NCI-H69 (cell line): ENCODE measurements at places on chromosomes 2 and 18.

DNA sequence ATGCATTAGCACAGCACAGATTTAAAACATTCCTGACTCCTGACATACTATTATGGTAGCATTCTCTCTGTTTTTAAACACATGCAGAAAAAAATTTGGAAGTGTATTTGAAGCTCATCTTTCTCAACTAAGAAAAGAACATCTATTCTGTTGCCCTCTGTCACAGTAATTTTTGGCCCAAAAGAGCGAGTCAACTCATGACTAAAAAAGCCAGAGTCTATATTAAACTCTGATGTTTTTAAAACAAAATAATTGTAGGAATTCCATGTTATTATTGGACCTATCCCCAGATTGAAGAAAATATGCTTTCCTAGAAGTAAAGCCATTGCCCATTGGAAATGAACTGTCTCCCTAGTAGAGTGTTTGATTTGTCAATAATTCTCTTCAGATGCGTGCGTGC is 96.7 kb downstream of the CRIM1 start:
- no peak for DNase-seq

GRCh38 chr2:82837588-82838304 is 1621.3 kb downstream of the SUCLG1 start:
- no peak for DNase-seq

GRCh38 chr18:43665105-43665788 is 388.0 kb upstream of the SYT4 start:
- DNase-seq = peak; percentile 20

- DNase-seq = peak; percentile 93
These were observed at the start of gene RNF125 for GRCh38 chr18:32018331-32019250. Gene RNF125, plus strand, starts transcription at chr18:32018825. Its CDS starts 39 bp downstream, at chr18:32018864.

DNA sequence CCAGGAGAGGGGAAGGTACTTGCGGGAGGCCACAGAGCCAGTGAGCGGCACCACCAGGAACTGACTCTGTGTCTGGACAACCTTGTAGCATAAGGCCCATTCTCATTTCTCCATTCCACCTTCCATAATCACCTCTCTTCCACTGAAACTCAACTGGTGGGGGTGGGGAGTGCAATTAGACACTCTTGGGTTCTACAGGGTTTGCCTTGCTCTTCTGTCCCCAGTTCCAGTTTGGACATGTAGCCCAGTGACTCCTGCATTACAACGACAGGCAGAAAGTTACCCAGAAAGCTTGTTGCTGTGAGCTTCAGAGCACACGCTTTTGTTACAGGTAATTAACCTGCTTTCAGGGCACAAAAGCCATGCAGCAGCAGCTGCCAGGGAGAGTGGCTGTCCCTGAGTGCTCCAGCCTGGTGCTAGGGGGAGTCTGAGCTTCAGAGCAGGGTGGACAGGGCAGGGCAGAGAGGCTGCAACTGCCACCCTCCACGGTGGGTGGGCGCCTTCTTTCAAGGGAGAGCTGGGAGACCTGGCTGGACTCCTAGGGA is 65.2 kb downstream of the COPS8 start:
- DNase-seq = peak; percentile 73

DNA sequence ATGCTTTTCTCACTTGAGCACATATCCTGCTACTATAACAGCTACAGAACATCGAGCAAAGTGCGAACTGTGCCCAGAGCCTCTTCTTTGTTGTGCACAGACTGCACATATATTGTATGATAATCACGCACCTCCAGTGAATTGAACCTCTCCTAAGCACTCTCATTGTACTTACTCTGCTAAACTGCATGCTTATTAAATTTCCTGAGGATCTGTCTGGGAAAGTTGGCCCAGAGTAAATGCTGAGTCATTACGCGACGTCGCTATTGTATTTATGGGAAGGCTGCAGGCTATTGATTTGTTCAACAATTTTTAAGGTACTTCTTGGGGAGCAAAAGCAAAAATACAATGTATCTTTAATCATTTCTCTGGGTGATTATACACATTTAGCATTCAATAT is 399.6 kb upstream of the DSEL start:
- peak; percentile 24 for DNase-seq

DNA sequence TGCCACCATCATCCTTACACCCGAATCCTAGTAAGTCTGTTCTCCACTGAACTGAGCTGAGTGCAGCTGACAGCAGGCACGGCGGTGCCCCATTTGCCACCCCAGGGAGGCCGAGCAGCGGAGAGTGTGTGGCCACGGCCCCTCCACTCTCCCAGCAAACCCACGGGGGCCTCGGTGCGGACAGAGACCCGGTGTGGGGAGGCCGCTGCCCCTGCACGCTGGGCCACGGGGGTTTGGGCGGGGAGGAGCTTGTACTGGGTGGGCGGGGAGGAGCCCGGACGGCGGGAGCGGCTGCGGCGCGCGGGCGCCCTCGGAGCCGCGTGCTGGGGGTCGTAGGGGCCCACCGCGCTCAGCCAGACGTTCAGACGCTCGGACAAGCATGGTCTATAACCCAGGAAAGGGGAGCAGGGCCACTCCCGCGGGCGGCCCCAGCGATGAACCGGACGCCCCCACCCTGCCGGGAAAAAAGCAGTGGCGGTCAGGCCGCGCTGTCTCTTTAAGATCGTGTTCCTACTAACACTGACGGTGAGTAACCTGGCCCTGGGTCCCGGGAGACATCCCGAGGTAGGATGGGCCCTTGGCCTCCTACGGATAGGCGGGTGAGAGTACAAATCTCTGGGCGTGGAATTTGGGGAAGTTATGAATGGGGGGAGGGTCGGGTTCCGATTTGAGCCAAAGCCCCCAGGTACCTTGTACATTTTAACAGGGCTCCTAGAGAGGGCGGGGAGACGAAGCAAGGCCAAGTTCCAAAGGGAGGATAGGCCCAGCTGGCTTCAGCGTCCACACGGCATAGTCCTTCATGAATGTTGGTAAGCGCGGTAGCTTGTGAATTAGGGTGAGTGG is at the start of gene ITPRIPL1:
Gene ITPRIPL1, plus strand, starts transcription at position 277 of the 843 bp plus-strand sequence. Its CDS starts 523 bp downstream, at position 800.
- DNase-seq = peak; percentile 61

GRCh38 chr2:218284106-218284811 is 8.0 kb downstream of the TMBIM1 start:
- DNase-seq = no peak

- DNase-seq = no peak
These were observed 594 bp downstream of the RAD51AP2 start for GRCh38 chr2:17517481-17518211.

DNA sequence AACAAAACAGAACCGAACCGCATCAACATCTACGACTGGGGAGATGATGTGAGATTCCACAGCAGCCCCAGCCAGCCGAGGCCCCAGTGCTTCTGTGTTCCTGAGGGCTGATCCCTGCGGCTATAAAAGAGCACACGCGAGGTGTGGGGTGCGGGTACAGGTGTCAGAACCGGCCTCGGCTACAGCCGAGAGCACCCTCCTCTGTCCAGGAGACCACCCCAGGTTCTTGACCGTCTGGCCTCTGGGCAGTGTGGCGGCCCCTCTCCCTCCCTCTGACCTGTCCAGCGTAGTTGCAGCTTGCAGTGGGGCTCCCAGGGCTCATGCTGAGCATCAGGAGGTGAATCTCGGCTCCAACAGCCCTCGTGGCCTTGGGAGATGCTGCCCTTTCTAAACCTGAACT is 23.7 kb downstream of the RTP5 start:
- DNase-seq = no peak

- peak; percentile 94 for DNase-seq
These were observed at the start of gene SEMA4F for GRCh38 chr2:74653985-74654882. Gene SEMA4F, plus strand, starts transcription at chr2:74654247. Its CDS starts 130 bp downstream, at chr2:74654377.

- no peak for DNase-seq
These were observed 136.8 kb downstream of the TPO start for GRCh38 chr2:1550076-1550475.
